Left hindlimb (tissue), 1 donor: ENCODE measurements at places on chromosomes 3 and 15.

GRCh38 chr15:37885651-37886050 lies 48.8 kb upstream of the TMCO5A start:
- DNase-seq, result no peak

GRCh38 chr3:73453666-73454065 lies 171.1 kb downstream of the PDZRN3 start:
- no peak for DNase-seq

DNA sequence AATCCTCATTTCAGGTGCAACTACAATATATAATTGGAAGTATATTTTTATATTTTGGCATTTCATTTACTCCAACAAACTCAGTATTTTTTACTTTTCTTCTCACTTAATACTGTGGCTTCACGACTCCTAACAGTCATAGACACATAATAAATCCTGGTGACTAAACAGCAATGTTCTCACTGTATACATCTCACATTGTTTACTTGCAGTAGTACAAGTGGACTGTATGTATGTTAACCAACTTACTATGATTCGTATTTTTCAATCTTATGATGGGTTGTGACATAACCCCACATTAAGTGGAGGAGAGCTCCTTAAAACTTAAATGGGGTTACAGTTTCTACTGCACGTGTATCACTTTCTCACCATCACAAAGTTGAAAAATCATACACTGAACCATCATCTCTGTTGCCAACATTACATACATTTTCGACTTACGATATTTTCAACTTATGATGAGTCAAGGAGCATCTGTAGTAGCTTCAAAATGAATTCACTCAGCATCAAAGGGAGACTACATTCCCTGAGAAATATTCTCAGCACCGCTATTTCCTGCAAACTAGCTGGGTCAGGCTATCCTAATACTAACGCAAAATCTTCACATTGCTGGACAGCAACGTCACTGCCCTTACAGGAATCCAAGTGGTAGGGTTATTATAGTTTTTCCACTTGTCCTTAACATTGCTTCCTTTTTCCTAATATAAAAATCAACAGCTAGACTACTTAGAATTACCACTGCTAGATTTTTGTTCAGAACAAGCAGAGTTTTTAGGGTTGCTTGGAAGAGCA lies 7.3 kb downstream of the ADAM10 start:
- DNase-seq, result no peak

GRCh38 chr3:8128686-8129085 lies 372.9 kb upstream of the LMCD1 start:
- DNase-seq, result no peak

- no peak for DNase-seq
Measured at GRCh38 chr3:152156880-152157279, 111.8 kb upstream of the MBNL1 start.

DNA sequence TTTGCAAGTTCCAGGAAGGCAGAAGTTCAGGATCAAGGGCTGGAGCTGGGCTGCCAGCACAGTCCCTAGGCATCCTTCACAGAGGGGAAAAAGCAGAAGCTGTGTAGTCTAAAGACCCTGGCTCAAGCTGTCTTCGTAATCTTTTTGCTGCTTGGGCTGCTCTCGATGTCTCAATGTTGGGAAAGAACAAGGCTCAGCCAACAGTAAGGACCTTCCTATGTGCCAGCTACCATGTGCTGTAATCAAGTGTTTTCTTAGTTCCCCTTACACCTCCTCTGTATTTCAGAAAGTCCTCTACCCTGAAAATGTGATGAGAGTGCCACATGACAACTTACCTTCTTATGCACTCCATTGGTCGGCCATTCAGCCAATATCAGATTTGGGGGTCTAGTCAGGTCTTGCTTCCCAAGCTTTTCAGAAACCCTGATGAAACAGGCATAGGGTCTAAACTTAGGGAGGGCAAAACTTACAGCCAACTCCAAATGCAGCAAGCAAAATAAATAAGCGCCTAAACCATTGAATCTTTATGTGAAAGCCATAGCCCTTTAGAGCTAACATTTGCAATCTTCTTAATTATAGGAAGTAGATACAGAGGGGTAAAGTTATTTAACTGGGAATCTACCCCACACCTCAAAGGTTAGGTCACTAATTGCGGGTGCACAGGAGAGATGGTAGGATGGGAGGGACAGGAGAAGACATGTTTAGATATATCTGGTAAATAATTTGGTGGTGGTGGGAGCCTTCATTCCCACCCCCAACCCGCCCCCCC lies 1.2 kb upstream of the EDEM1 start:
- DNase-seq, result no peak

- DNase-seq, result no peak
Measured at GRCh38 chr15:60418096-60418495, 20.3 kb upstream of the ANXA2 start.

GRCh38 chr3:19147905-19148767 lies at the start of gene KCNH8:
TSS of gene KCNH8 (plus strand) at chr3:19148510. CDS start at chr3:19148720, 210 bp downstream.
- peak; percentile 35 for DNase-seq

DNA sequence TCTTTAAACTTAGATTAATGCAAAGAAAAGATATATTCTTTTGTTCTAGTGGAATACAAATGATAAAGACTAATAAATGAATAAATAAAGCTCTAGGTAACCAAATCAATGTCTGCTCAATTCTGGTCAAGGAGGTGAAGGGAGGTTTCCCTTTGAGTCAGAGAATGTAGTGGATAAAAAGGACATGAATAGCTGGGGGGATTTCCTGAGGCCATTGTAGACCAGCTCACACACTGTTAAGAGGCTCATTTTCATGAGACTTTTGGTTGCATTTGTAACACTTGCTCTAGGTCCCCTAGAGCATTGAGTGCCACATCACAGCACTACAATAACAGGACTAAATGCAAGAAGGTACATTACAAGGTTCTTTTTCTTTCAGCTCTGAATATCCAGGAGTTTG lies 170.7 kb downstream of the TIGIT start:
- no peak for DNase-seq

- no peak for DNase-seq
Measured at GRCh38 chr15:52154896-52155865, 36.0 kb downstream of the GNB5 start.

GRCh38 chr15:67895237-67895636 lies 55.4 kb upstream of the RNU6-1 start:
- DNase-seq, result no peak

GRCh38 chr15:65406424-65407000 lies 16.2 kb downstream of the IGDCC4 start:
- DNase-seq, result no peak

GRCh38 chr15:83922649-83923294 lies 268.8 kb downstream of the ADAMTSL3 start:
- DNase-seq, result no peak

DNA sequence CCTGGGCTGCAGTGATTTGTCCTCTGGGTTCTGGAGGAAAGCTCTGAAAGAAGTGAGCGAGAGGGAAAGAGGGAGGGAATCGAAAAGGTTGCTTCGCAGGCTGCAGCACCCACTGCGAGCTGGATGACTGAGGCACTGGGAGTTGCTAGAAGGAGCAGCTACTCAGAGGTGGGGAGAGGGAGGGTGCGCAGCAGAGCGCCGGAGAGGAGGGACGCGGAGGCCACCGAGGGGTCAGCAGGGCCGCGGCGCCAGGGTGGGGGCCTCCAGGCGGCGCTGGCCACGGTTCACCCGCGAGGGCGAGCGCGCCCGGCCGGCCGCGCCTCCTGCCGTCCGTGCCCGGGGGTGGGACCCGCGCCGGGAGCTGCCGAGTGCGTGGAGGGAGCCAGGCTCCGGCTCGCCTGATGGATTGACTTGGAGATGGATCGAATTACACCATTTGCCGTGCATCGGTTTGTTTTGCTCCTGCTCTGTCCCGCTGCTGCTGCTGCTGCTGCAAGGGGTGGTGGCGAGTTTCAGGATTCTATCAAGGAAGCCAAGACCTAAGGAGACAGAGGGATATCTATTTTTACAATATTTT lies at the start of gene SEMA6D:
Gene SEMA6D (plus strand): TSS at position 470 of the 577 bp plus-strand sequence. CDS start 42,294 bp downstream, outside the sequence.
- DNase-seq, result peak; percentile 90

DNA sequence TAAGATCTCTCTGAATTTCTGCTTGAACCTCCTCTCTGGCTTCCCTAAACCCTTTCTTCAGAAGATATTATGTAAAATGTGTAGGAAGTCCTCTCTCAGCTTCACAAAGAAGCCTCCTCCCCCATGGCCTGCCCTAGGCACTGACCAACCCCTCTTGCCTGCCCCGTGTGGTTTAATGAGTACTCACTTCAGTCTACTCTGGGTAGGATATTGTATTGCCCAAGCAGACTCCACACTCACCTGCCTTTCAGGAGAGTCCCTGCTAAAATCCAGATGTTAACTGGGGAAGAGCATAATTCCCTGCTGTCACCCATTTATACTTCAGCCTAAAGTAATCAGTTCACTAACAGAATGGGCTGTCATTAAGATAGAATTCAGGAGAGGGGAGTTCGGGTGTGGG lies 2.6 kb upstream of the AGBL1 start:
- DNase-seq, result no peak

DNA sequence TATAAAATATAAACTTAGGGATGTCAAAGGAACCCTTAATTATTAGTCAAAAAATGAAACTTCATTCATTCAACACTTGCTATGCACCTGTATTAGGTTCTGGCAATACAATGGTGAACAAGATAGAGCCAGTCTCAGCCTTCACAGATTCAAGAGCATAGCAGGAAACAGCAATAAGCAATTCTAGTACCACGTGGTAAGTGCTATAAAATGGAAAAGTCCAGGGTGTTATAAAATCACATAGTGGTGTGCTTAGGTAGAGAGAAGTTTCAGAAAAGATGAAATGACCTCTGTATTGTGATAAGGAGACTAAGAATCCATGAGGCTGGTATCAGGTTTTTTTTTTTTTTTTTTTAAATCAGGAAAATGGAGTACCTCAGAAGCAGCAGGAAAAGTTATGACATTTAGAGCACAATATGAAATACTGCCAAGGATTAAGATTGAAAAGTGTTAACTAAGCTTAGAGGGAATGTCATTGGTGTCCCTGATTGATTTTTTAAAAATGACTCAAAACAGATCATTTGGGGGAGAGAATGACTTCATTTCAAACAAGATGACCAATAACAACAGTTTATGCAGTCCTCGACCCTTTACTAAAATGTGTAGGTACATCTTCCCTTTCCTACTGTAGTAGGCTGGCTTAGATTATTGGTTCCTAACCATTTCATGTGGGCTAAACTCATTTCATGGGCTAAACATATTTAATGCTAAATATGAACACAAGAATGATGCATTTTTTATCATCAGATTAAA lies 5.0 kb downstream of the TOMM70 start:
- DNase-seq, result no peak

GRCh38 chr3:149575961-149576564 lies 81.8 kb downstream of the WWTR1 start:
- DNase-seq, result peak; percentile 74

DNA sequence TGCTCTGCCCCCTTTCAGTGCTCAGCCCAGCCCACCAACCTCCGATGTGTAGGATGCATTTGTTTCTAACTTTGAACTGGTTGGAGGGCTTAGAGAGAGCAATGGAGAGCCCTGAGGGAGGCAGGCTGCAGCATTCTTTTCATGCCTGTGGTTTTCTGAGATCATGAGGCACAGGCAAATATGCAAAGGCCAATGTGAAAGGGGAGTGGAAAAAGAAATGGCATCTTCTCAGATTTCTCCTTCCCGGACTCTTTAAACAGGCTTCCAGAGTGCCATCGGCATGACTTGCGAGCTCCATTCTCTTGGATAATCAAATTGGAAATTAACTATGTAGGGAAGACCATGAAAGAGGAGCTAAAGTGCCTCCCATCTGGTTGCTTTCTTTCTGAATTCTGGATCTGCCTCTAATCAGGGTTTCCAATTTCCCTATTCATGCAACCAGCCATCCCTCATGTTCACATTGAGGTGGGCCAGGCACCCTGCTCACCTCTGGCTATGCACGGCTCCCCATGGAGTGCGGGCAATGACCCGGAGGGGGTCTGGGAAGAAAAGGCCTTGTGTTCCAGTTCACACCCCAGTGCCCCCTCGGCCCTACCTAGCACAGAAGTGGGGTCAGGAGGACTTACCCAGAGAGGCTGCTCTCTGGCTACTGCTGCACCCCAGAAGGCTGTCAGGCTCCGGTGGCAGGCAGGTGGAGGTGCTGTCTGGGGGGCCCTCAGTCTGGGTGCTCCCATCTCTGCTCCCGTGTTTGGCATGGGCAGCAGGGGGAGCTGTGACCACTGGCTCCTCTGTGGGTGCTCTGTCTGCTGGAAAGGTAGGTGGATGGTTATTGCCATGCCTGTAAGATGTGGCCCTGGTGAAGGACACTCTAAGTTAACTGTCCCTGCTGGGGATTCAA lies 16.1 kb downstream of the AMOTL2 start:
- DNase-seq, result peak; percentile 76

- DNase-seq, result peak; percentile 55
Measured at GRCh38 chr15:62847900-62848489, 194.6 kb upstream of the TPM1 start.

DNA sequence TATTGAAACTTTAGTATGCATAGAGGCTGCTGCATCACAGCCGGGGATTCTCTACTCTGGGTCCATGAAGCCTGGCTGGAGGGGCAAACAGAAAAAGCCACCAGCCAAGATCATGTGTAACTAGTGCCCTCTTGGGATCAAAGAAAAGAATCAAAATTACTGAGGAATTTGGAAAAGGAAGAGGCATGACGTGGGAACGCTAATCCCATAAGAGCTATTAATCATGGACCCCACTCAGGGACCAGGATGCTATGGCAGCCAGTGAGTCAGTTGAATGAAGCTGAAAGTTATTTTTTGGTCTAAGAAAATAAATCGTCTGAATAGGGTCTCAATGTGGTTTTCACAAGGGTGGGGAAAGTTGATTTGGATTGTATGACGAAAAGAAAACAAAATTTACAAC lies 1165.1 kb downstream of the ROBO2 start:
- peak; percentile 31 for DNase-seq

DNA sequence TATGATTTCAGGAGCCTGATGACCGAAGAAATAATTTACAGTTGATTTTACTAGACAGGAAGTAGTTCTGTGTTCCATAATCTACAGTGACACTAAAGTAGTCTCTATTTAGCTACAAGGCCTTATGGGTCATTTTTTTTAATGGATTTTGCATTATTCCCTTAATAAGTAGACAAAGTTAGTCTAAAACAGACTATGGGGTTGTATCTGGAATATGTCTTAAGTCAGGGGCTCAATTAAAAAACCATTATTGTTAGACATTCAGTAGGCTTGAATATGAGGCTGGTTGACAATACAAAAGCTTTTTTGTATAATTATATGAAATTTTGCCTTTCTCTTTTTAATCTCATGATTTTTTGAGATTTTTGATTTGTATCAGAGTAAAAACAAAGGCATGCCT lies 820.0 kb upstream of the SEMA6D start:
- no peak for DNase-seq
